COLO829 (cell line): ENCODE measurements at places on chromosomes 3 and 15.

DNA sequence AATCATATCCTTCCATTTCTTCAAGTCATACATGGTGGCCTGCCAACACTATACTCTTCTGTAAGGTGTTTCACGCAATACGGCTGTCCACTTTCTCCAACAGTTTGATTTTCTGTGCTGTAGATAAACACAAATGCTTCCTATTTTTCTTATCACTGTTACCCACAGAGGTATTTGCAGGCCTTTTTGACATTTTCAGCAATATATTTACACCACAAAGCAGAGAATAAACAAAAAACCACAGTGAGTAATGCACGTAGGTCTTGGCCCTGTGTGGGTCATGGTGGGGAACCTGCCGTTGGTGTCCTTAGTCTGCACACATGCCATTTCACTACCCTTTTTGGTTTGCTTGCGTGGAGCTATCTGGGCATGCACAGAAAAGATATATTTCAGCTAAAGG lies 59.5 kb downstream of the LRRC28 start:
- no peak for DNase-seq

DNA sequence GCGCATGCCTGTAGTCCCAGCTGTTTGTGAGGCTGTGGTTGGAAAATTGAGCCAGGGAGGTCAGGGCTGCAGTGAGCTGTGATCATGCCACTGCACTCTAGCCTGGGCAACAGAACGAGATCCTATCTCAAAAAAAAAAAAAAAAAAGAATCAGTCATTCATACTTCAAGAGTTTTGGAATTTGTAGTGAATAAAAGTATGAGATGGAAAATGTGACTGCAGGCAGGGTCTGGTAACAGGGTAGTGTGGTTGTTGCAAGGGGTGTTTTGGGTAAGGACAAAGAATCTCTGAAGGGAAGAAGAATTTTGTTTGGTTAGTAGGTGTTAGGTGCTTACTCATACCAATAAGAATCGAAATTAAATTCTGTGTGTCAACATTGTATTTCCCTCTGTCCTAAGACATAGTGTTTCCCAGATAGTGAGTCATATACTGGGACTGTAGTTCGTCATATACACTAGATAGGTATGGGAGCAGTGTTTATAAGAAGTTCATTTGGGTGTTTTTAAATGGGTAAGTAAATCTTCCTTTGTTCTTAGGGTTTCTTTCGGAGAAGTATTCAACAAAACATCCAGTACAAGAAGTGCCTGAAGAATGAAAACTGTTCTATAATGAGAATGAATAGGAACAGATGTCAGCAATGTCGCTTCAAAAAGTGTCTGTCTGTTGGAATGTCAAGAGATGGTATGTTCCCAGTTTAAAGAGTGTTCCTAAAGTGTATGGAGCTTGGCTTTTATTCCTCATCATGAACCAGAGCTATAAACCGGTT lies 14.2 kb downstream of the NR1D2 start:
- no peak for DNase-seq

GRCh38 chr3:197117114-197117513 lies 87.5 kb upstream of the MELTF start:
- no peak for DNase-seq

- DNase-seq = no peak
These were observed 449.9 kb downstream of the OTOL1 start for GRCh38 chr3:161946443-161946960.

- no peak for DNase-seq
These were observed 413.6 kb upstream of the TMCO5A start for GRCh38 chr15:37520882-37521281.

GRCh38 chr3:30357897-30358296 lies 248.5 kb upstream of the TGFBR2 start:
- no peak for DNase-seq

- DNase-seq = no peak
These were observed 44.4 kb upstream of the C3orf38 start for GRCh38 chr3:88105325-88105724.

DNA sequence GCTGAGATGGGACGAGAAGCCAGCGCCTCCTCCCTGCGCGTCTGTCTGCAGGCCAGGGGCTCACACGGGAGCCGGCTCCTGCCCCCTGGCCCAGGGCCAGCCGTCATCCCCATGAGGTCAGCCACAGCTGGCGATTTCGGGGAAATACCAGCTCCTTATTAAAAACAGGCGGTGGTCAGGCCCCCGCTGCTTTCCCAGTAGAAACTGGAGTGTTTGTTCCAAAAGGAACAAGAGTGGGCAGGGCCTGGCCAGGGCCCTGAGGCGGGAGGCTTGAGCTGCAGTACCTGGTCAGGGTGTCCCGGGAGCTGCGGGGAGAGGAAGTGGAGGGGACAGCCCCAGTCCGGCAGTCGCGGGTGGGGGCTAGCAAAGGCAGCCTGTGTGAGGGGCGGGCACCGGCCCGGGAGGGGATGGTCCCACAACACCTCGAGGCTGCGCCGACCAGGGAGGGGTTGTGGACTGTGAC lies 17.8 kb downstream of the MYL3 start:
- no peak for DNase-seq

- peak; percentile 96 for DNase-seq
These were observed 47.9 kb downstream of the PIK3CB start for GRCh38 chr3:138786788-138787271.

DNA sequence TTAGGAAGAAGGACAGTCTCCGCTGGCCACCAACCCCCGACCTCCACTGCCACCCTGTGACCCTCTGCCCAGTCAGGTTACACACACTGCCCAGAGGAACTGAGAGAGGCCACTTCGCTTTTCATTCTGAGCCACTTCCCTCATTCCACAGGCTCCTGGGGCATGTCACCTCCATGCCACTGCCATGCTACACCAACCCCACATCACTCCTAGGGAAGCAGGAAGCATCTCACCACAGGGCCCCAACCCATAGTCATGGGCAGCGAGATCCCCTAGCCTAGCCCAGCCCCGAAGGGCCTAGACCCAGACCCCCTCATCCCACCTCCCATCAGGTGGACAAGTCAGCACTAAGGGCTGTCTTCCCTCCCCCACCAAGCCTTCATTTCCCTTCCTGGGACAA lies 1.4 kb downstream of the PLCB2 start:
- no peak for DNase-seq

DNA sequence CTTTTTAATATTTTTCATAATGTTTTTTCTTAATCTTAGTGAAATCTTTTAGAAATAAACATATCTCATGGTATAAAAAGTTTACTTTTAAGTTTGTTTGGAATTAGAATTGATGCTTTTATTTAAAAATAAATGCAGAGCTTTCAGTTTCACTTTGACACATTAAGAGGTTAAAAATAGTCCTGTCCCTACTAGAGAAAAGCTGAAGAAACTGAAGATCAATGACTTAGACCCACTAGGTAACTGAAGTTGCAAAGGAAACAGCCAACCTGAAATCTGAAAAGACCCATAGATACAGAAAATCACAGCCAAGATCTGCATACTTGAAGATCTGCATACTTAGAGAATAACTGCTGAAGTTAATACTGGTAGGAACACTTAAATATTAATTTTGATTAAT lies 237.6 kb downstream of the RAP2B start:
- no peak for DNase-seq

DNA sequence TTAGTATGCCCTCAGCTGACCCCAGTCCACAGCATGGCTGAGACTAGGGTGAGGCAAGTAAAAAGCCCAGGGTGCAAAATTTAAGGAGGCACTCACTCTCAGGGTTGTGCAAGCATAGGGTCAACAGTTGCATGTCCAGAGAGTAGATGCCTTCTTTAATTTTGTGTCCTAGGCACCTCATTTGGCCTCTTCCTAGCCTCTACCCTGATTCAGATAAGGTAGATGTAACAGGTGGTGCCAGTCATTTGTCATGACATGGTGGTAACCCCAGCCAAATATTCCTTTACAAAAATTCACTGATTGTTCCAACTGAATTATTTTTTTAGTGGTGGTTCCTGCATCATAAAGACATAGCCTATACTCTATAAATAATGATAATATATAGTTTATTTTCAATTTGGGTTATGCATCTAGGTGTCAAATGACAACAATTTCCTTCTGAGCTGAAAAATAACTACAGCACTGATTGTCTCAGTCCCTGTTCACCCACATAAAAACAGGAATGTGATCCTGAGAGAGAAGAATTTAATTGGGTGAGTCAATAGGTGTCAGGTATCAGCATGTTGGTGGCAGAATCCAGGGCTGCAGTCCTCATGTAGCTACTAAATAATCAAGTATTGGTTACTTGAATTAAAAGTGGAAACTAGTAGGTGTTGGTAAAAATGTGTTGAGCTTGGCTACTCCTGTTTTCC lies 44.2 kb upstream of the TIPARP start:
- no peak for DNase-seq

DNA sequence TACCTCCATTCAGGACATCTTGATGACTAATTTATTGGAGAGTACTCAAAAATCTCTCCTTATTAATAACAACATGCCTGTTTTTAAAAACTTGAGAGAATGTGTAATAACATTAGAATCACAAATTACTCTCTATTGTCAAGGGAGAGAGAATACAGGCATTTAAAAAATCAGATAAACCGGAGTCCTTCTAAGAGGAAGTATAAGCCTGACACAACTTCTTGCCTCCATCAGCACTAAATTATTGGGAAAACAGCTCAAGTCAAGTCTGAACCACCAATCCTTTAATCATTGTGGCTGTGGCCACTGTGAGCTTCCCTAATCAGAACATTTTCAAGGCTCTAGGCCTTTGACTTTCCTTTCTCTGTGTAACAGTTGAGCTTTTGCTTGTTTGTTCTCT lies 38.0 kb downstream of the SSR3 start:
- no peak for DNase-seq

- DNase-seq = no peak
These were observed 11.9 kb upstream of the CD200R1L start for GRCh38 chr3:112858410-112859069.

GRCh38 chr3:140006331-140006730 lies 71.3 kb downstream of the CLSTN2 start:
- no peak for DNase-seq

GRCh38 chr3:186375443-186375842 lies 13.4 kb upstream of the DGKG start:
- DNase-seq = no peak

GRCh38 chr3:34015204-34016142 lies 217.0 kb downstream of the PDCD6IP start:
- no peak for DNase-seq
